ENCODE measurements at places on chromosomes 5 and 9. TPM values are rescaled to one million over a fixed set of nuclear protein-coding genes. Genes with fewer than 3 reads are reported as not detected.

The DBH gene
- not detected for total RNA-seq

- DNase-seq = no peak
These were observed 6.9 kb downstream of the PPP1R26 start for GRCh38 chr9:135486267-135487065.

DNA sequence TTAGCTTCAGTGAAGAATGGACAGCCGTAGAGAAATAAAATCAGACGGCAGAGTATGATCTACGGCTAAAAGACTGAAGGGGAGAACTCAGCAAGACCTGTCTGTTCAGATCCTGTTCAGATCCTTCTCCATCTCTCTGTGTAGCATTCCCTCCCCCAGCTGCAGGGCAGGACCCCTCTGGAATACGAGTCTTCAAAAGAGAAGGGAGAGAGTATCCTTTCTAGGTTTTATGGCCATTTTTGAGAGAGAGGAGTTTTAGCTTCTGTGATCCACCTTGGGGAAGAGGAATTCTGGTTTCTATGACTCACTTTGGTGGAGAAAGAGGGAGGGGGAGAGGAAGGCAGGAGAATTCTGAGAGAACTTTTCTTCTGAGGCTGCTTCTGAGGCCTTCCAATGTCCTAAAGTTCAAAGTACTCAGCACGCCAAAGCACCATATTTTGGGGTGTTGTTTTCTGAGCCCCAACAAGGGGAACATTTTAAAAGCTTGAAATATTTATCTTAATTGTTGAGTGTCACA is 194.4 kb upstream of the TLE4 start:
- peak; percentile 27 for DNase-seq

DNA sequence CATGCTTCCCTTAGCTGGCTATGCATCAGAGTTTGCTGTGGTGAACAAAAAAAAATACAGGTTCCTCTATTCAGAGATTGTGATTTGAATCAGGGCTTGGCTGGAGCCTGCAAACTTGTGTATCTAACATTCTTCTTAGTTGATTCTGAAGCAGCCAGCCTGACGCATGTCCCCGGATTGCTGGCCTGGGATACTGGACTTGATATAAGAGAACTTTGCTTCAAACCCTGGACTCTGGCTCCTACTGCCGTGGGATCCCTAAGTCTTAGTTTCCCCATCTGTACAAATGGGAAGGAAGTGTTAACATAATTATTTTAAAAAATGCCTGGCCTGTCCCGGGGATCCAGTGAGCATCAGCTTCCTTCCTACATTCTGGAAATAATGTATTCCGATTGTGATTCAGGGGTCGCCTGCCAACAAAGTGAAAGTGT is 292.8 kb downstream of the ARHGEF28 start:
- no peak for DNase-seq

DNA sequence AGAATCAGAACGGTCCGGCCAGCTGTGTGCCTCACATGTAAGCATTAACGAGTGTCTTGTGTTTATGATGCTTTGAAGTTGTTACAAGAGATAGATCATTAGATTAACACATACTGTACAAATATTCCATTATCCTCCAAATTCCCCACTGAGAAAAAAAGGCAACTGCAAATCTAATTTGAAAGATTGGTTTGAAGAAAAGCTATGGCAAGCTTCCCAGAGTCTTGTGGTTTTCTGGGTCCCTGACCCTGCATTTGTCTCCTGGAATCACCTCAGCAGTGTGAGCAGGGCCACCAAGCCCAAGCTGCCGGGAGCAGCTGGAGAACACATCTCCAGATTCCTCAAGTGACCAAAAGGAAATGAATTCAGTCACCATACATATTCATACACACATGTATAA is 36.9 kb upstream of the ADAMTS16 start:
- no peak for DNase-seq

- DNase-seq = peak; percentile 66
These were observed 114.0 kb downstream of the NSG2 start for GRCh38 chr5:174159327-174160114.

The LIFR gene
- 6.9 TPM for total RNA-seq

DNA sequence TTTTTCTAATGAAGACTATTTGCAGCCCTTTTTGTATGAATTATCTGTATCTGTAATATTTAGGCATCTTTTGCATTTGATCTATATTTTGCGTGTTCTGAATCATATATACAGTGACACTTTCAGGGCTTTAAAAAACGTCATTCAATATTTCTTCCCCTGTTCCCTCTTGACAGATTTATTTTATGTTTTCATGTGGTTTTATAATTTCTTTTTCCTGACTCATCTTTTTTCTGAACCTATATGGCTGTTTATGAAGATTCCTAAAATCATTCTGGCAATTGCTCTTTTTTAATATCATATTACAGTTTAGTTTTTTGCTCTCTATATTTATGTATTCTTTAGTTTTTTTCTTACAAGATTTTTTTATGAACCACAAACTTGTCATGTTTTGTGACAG is 67.6 kb downstream of the SMARCA2 start:
- no peak for DNase-seq

- no peak for DNase-seq
These were observed 18.4 kb upstream of the SCGB3A2 start for GRCh38 chr5:147859962-147860640.

DNA sequence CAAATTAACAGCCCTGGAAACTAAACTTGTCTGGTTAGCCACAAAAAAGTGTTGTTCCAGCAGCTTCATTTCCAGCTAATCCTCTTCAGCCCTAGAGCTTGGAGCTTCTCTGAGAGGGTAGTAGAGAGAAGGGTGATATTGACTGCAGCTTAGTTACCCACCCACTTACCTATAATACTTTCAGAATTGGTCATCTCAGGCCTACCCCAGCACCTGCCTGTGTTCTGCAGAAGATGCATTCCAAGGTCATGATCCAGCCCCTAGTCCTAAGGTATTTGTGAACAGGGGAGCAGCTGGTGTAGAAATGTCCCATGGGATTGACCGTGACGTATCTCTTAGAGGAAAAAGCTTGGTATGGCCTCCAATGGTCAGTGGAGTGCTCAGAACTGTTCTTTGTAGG is 289.0 kb downstream of the NR3C1 start:
- DNase-seq = no peak
